ENCODE measurements at places on chromosomes 5 and 9. TPM values are rescaled to one million over a fixed set of nuclear protein-coding genes. Genes with fewer than 3 reads are reported as not detected.

GRCh38 chr9:85056203-85056572 lies 386.7 kb downstream of the NTRK2 start:
- H3K4me1 ChIP-seq, result no peaks in the 10 kb centered on the region
- H3K27me3 ChIP-seq, result no peaks in the 10 kb centered on the region
- no peak for DNase-seq
- no peak overlapping the region for H3K4me3 ChIP-seq

Gene COL23A1
- total RNA-seq, result 1.2 TPM

Gene COQ4
- total RNA-seq, result 20.0 TPM

- no peak overlapping the region for H3K27ac ChIP-seq
- DNase-seq, result no peak
- H3K4me1 ChIP-seq, result peaks cover 16% of the 10 kb centered on the region
- H3K4me3 ChIP-seq, result no peak overlapping the region
These were observed 443.4 kb upstream of the TRPC7 start for GRCh38 chr5:136808756-136809155.

- no peaks in the 10 kb centered on the region for H3K36me3 ChIP-seq
- peak overlapping the region; percentile 72 for H3K27ac ChIP-seq
- no peaks in the 10 kb centered on the region for H3K27me3 ChIP-seq
- peak; percentile 77 for DNase-seq
- peak overlapping the region; percentile 51 for H3K4me3 ChIP-seq
These were observed 44.7 kb upstream of the NDFIP1 start for GRCh38 chr5:142063878-142064331.

DNA sequence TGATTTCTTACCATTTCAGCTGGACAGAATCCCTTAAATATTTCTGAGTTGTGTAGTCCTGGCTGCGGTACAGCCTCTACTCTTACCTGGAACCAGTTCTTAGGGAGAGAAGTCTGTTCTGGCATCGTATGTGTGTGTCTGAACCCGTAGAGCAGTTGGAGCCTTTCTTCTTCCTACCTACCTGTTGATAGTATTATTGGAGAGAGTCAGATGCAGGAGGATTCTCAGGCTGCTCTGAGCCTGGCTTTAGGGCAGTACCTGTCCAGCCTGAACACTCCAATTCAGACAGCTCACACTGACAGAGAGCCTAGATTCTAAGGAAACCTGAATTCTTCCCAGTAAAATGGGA lies 190.1 kb downstream of the CD180 start:
- H3K36me3 ChIP-seq, result peaks cover 2% of the 10 kb centered on the region
- H3K27me3 ChIP-seq, result no peaks in the 10 kb centered on the region
- H3K4me3 ChIP-seq, result peak overlapping the region; percentile 81
- H3K27ac ChIP-seq, result peak overlapping the region; percentile 88

DNA sequence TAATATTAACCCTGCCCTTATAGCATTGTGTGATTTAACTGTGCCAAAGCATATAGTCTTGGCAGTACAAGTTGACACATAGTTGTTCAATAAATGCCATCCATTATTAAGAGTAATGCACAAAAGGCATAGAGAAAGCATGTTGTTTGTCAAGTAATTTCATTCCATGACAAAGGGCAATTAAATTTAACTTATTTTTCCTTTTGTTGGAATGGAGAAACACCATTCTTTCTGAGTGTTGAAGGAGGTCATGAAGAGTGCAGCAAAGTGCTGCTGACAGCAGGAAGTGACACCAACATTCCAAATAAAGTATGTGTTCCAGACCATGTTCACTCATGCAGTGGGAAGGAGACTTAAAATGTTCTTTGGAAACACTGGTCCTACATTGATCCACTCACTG lies 29.1 kb downstream of the ANKDD1B start:
- no peak for DNase-seq
- H3K36me3 ChIP-seq, result no peaks in the 10 kb centered on the region
- H3K27me3 ChIP-seq, result no peaks in the 10 kb centered on the region
- H3K27ac ChIP-seq, result no peak overlapping the region

DNA sequence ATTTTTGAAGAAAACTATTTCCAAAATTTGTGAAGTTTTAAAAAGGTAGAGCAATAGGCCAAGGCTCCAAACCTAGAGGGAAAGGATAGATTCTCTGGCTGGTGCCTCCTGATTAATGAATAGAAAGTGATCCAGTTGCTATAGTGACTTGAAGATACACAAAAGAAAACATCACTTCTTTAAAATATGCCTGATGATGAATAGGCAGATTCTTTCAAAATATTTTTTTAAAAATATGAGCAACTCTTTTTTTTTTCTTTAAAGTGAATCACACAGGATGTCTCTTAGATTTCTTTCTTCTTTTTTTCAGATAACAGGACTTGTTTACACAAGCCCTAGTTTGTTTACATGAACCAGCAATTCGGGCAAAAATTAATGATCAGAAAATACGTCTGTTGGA lies 124.4 kb downstream of the RFK start:
- H3K36me3 ChIP-seq, result no peaks in the 10 kb centered on the region
- H3K4me3 ChIP-seq, result no peak overlapping the region
- no peaks in the 10 kb centered on the region for H3K4me1 ChIP-seq
- no peak for DNase-seq
- H3K27ac ChIP-seq, result no peak overlapping the region

GRCh38 chr9:95344735-95345325 lies 27.3 kb upstream of the FANCC start:
- no peak overlapping the region for H3K4me3 ChIP-seq
- H3K27me3 ChIP-seq, result no peaks in the 10 kb centered on the region
- no peak overlapping the region for H3K27ac ChIP-seq
- no peak for DNase-seq

DNA sequence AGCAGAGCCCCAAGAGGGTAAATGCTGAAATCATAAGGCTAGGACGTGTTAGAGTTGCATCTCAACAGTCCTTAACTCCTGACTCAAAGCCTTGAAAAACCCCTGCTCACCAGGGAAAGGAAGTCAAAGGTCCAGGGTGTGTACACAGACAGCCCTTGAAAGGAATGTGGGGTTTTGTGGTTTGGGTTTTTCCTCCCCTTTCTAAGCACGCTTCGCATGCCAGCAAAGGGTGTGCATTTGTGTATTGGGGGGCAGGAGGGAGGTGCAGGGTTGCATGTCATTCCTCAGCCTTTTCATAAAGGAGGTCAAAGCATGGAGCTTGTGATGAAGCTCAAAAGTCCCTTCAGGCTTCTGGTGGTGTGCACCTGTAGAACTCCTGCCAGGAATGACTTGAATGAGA lies 17.3 kb upstream of the XPA start:
- H3K36me3 ChIP-seq, result no peaks in the 10 kb centered on the region
- DNase-seq, result no peak
- H3K4me3 ChIP-seq, result no peak overlapping the region
- no peaks in the 10 kb centered on the region for H3K27me3 ChIP-seq

DNA sequence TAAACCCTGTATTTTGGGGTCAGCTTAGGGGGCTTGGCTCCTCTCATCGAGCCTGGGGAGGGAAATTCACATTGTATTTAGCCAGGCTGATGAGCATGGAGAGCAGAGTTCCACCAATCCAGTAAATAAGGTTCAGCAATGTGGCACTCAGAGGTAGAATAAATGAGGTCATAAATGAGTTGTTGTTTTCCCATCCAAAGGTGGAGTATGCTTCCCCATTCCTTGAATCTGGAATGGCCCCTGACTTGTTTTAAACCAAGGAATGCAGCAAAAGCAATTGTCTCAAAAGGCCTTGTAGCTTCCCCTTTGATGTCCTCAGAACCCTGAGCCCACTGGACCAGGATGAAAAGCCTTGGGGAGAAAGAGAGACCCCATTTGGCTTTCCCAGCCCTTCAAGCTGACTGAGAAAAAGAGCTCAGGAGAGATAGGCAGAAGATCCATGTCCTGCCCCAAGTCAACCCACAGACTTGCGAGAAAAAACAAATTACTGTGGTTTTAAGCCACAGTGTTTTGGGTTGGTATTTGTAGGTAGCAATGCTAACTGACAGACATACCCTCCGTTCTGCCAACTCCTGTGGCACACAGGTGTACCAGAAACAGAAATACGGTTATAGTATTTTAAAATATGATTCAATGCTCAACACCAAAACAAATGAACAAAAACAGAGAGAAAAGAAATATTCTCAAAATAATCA lies 566.0 kb upstream of the DMAC1 start:
- no peak overlapping the region for H3K27ac ChIP-seq
- H3K36me3 ChIP-seq, result no peaks in the 10 kb centered on the region
- H3K27me3 ChIP-seq, result no peaks in the 10 kb centered on the region
- no peak for DNase-seq
- H3K4me1 ChIP-seq, result no peaks in the 10 kb centered on the region

- no peak for DNase-seq
- no peaks in the 10 kb centered on the region for H3K36me3 ChIP-seq
- H3K4me1 ChIP-seq, result peaks cover 84% of the 10 kb centered on the region
- H3K27ac ChIP-seq, result peak overlapping the region; percentile 78
- H3K27me3 ChIP-seq, result no peaks in the 10 kb centered on the region
These were observed 41.1 kb downstream of the ERBIN start for GRCh38 chr5:65967288-65968066.

Data from psoas muscle (tissue), 8 donors.